ENCODE measurements at places on chromosomes 2 and 18. TPM values are rescaled to one million over a fixed set of nuclear protein-coding genes. Genes with fewer than 3 reads are reported as not detected.

DNA sequence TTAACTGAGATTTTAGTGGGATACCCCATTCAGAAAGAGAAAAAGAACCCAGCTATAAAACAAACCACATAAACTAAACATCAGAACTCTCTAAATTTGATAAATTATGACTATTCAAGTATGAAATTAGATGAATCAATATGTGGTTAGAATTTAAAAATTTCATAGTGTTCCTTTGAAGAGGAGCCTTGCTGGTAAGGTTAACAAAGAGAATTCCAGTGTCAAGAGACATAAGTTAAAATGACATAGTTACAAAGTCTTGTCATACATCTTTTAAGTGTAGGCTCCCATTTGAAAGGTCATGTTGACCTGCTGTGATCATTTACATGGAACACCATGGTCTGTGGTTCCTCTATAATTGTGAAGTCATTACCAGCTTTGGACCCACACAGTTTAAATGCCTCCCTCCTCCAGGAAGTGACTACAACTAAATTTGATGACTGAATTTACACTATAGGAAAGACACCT is 231.6 kb upstream of the ETAA1 start:
- DNase-seq, result no peak
- H3K36me3 ChIP-seq, result no peaks in the 10 kb centered on the region
- no peaks in the 10 kb centered on the region for H3K4me1 ChIP-seq
- no peak overlapping the region for H3K4me3 ChIP-seq

DNA sequence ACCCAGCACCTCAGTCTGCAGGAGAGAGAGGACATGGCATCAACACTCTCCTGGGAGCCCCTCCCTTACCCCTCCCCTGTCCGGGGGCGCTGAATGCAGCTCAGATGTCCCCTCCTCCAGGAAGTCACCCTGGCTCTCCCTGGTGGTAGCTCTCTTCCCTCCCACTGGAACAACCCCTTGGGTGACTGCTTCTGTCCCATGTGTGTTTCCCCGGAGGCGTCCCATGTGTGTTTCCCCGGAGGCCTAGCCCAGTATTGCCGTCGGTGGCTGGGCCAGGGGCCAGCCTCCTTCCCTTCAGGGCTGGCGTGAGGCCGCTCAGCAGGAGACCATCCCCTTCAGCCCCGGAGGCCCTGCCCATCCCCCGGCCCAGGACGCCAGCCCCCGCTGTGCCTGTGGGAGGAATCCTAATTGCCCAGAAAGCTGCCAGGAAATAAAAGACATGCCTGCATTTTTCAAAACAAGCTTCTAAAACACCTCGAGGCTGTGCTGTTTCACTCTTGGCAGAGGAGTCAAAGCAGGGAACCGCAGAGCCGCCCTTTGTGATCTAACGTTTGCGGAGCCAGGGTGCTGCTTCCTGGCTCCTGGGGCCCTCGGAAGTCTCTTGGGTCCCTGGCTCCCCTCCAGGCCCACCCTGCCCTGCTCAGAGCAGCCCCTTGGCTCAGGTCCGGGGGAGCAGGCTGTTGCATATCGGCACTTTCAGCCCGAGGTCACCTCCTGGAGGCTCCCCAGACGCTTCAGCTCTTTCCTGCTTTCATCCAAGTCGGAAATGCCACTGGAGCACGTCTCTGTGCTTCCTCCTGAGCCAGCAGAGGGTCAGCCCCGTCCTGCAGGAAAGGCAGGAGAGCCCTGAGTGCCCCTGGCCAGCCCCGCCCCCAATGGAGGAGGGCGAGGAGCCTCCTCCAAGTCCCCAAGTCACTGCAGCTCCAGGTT is 11.4 kb downstream of the SNED1 start:
- H3K27me3 ChIP-seq, result no peaks in the 10 kb centered on the region
- H3K4me3 ChIP-seq, result peak overlapping the region; percentile 40
- no peaks in the 10 kb centered on the region for H3K36me3 ChIP-seq
- H3K4me1 ChIP-seq, result peaks cover 12% of the 10 kb centered on the region
- DNase-seq, result peak; percentile 18
- peak overlapping the region; percentile 73 for H3K27ac ChIP-seq

- H3K4me1 ChIP-seq, result no peaks in the 10 kb centered on the region
- no peaks in the 10 kb centered on the region for H3K36me3 ChIP-seq
- no peak overlapping the region for H3K4me3 ChIP-seq
- no peak overlapping the region for H3K27ac ChIP-seq
- no peak for DNase-seq
These were observed 115.3 kb upstream of the SRD5A2 start for GRCh38 chr2:31696068-31696467.

DNA sequence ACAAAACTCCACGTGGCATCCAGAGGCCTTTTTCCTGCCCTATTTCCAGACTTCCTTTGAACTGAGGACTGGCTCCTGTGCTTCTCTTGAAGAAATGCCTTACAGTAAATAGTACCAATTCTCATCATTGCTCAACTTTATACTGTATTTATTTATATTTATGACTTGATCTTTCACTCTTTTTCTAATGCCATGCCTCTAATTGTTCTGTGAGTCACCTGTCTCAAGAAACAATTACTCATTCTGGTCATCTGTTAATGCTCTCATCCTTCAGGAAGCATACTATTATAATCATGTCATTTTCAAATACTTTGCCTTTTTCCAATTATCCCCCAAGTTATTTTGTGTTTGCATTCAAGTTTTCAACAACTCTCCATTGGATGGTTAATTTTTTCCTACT is 85.9 kb downstream of the DCDC2C start:
- H3K4me1 ChIP-seq, result no peaks in the 10 kb centered on the region
- no peak for DNase-seq
- H3K4me3 ChIP-seq, result no peak overlapping the region
- H3K27me3 ChIP-seq, result no peaks in the 10 kb centered on the region
- H3K36me3 ChIP-seq, result no peaks in the 10 kb centered on the region
- no peak overlapping the region for H3K27ac ChIP-seq

DNA sequence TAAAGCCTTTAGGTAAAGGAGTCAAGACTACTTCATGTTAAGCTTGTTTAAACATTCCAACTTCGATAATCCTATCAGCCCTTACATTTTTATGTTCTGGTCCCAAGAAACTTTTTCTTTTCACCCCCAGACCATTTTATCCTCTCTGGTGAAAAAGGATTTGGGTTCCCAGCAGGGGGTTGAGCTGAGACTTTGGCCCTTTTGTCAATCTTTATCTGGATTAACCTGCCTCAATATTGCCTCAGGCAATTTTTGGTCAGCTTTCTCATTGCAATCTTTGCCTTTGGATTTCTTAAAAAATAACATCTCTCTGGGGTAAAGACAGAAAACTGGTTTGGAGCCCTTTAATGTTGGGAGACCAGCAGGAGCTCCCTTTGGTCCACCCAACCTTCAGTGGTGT is 33.9 kb upstream of the CSRNP3 start:
- H3K36me3 ChIP-seq, result no peaks in the 10 kb centered on the region
- no peak for DNase-seq
- no peak overlapping the region for H3K4me3 ChIP-seq
- peaks cover 9% of the 10 kb centered on the region for H3K4me1 ChIP-seq
- no peaks in the 10 kb centered on the region for H3K27me3 ChIP-seq

- H3K4me3 ChIP-seq, result no peak overlapping the region
- DNase-seq, result no peak
- H3K27me3 ChIP-seq, result no peaks in the 10 kb centered on the region
- no peaks in the 10 kb centered on the region for H3K4me1 ChIP-seq
- H3K36me3 ChIP-seq, result no peaks in the 10 kb centered on the region
- H3K27ac ChIP-seq, result no peak overlapping the region
These were observed 112.3 kb upstream of the CAVIN2 start for GRCh38 chr2:191959209-191959608.

GRCh38 chr2:69453475-69454129 is 16.4 kb upstream of the NFU1 start:
- H3K4me1 ChIP-seq, result no peaks in the 10 kb centered on the region
- H3K4me3 ChIP-seq, result no peak overlapping the region
- H3K27me3 ChIP-seq, result no peaks in the 10 kb centered on the region
- H3K27ac ChIP-seq, result no peak overlapping the region
- no peaks in the 10 kb centered on the region for H3K36me3 ChIP-seq
- DNase-seq, result no peak

Gene ASIC4
- total RNA-seq, result not detected

Gene ANO7
- 0.59 TPM for total RNA-seq

Gene LGALSL
- 16.7 TPM for total RNA-seq

Measured in tibial nerve (tissue), 4 donors.